ENCODE measurements at places on chromosomes 12 and 14.

DNA sequence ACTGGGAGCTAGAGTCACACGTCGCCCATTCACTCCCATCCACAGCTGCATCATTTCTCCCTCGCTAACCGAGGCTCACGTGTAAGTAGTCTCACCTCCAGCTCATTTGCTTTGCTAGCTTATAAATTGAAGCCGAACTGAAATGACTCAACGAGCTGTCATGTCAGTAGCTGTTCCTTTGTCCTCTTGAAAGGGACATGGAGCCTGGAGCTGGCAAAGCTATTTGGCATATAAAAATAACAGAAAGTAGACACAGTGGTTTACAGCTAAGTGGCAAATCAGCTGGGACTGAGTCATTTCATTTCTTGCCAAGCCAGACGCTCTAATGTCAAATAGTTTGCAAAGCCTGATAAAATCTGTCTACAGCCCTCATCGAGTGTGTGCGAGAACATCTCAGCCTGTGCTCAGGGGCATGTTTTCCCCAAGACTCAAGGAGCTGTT, 114.4 kb upstream of the TMEM233 start:
- DNase-seq: no peak

GRCh38 chr12:130832561-130833209, 6.4 kb downstream of the STX2 start:
- DNase-seq: no peak

DNA sequence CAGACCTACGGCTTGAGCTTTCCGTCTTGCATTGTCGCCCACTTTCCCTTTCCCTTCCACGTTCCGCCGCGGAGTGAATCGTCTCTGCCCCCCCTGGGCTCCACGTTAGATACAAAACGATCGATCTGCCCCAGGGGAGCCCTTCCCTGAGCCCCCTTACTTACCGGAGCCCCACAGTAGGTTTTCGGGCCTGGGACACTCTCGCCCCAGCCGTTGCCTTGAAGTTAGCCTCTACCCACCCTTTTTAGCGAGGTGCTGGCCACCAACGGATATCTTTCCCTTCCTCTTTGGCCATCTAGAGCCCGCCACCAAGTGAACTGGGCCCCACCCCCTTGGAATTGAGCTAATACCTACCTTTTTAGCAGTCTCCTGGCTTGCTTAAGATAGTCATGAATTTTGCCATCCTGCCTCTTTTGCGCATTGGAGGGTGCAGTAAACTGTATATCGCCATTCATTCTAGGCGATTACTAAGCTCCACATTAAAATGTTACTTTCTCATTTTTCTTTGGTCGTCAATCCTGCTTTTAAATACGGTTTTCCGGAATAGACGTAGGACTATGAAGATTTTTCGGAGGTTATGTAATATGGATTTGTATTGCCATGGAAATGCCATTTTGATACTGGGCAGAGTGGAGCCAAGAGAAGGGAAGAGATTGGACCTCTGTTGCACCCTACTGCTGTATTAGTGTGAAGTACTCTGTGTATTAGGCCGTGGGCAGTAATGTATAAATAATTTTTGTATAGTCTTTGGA, 764 bp downstream of the RBM25 start:
- no peak for DNase-seq

- no peak for DNase-seq
Observed at GRCh38 chr14:35503646-35504045, 30.3 kb upstream of the INSM2 start.

- DNase-seq: no peak
Observed at GRCh38 chr12:96420277-96420835, 20.1 kb upstream of the CDK17 start.

GRCh38 chr14:22567437-22567836, 21.6 kb downstream of the DAD1 start:
- no peak for DNase-seq

- DNase-seq: no peak
Observed at GRCh38 chr12:101557094-101557493, 37.7 kb upstream of the MYBPC1 start.

- DNase-seq: no peak
Observed at GRCh38 chr14:27367345-27367744, 769.5 kb upstream of the NOVA1 start.

DNA sequence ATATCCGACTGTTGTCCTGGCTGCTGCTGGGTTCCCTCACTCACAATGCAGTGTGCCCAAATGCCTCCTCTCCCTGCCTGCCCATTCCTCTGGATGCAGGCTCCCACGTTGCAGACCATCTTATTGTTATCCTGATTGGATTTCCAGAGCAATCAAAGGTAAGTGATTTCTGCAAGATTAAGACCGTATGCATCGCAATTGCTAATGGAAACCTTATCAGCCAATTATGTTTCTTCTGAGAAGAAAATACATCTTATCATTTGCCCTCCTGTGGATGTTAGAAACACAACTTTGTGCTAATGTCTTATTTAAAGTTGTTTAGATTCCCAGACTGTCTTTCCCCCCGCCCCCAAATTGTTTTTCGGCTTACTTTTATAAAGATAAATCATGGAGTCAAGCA, 98.1 kb downstream of the PRIMA1 start:
- no peak for DNase-seq

DNA sequence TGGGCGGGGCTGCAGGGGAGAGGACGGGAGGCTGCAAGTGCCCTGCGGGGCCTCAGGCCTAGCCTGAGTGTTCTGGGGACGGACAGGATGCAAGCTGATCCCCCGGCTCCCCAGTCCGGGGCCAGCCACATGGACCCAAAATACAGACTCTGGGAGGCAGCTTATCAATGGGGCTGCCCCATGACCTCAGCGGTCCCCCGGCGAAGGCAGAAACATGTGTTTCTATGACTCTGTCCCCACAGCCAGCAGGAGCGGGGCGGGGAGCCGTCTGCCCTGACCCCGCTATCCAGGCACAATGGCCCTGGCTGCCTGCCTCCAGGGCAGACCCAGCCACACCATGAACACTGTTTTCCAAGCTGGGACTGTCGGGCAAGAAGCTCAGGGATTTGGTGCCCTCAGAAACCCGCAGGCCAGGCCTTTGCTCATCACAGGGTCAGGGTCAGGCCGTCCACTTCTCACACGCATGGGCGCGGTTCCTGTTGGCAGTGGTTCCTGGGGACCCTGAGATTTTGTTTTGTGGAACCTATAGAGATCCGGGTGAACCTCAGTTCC, 75.0 kb downstream of the RFLNA start:
- no peak for DNase-seq

DNA sequence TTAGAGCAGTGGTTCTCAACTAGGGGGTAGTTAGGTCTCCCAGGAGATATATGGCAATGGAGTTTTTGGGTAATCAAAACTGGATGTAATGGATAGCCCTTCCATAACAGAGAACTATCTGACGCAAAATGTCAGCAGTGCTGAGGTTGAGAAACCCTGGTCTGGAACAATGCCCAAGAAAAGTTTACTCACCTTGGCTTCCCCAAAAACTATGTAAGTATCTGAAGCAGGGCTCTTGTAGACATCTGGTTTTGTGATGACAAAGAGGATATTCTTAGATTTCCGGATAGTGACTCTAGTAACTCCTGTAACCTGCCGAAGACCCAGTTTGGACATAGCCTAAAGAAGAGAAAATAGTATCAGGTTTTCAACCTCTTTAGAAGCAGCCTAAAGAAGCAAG, 11.8 kb downstream of the NACA start:
- no peak for DNase-seq

- peak; percentile 9 for DNase-seq
Observed at GRCh38 chr12:11812586-11813437, 163.3 kb downstream of the ETV6 start.

DNA sequence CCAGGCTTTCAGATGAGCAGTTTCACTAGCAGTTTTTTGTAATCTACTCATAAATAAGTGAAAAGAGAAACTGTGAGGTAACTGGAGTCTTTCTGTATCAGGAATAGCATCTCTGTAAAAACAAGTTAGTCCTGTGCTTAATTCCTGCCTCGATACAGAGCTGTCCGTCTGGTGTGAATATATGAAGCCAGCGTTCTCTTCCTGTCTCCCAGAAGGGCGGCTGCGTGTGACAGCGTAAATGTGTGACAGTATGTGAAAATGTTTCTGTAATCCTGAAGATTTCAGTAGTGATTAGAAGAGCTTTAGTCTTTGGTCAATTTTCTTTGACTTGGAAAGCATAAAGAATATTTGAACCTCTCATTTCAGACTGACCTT, 150.3 kb downstream of the FBXL14 start:
- DNase-seq: no peak

DNA sequence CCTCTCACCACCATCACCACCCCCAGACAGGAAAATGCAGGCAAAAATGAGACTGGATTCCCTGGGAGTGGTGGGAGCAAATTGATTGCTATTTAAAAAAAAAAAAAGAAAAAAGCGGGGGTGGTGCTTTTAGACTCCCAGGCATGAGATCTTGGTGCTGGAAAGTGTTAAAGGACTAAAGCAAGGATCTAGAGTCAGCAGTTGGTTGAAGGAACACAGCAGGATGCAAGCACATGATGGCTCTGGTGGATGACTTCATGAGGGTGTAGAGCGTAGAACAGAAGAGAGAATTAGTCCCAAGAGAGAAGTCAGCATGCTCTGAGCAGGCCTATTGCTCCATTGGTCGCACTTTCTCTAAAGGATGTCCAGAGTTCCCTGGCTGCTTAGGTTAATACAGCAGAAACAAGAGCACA, 183.8 kb upstream of the HMGA2 start:
- DNase-seq: no peak

GRCh38 chr14:84688297-84689025, 841.5 kb upstream of the FLRT2 start:
- DNase-seq: no peak

DNA sequence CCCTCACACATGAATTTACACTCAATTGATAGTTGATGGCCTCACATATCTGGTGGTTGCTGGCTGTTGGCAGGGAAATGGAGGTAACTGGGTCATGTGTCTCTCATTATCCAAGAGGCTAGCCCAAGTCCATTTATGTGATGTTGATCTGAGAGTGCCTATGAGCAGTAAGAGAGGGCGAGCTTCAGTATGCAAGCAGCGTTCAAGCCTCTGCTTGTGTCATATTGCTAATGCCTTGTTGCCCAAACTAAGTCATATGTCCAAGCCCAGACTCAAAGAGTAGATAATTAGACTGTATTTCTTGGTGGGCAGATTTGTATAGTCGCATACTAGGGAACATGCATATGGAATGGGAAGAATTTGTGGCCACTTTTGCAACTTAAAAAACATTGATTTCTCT, 83.8 kb upstream of the DACT1 start:
- no peak for DNase-seq

- no peak for DNase-seq
Observed at GRCh38 chr12:3515506-3515905, 24.5 kb downstream of the PRMT8 start.

- DNase-seq: no peak
Observed at GRCh38 chr14:78425330-78425729, 255.2 kb downstream of the NRXN3 start.

- no peak for DNase-seq
Observed at GRCh38 chr12:41992022-41992421, 152.7 kb downstream of the GXYLT1 start.

- DNase-seq: no peak
Observed at GRCh38 chr14:58666737-58667136, 29.0 kb downstream of the DACT1 start.

DNA sequence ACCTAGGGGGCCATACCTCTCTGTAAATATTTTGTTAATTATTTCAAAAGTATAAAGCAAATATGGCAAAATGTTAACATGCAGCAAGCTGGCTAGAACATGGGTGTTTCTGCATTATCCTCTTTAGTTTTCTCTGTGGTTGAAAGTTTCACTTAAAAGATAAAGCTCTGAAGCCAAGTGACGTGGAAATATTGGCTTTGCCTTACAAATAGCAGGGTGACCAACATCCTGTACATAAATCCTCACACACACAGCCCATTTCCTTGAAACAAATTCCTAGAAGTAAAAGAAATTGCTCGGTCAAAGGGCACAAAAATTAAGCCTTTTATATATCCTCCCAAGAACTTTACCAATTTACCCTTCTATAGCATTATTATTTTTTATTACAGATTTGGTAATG, 10.6 kb upstream of the VWF start:
- no peak for DNase-seq

GRCh38 chr12:110762891-110763290, 20.2 kb upstream of the PPP1CC start:
- no peak for DNase-seq

- no peak for DNase-seq
Observed at GRCh38 chr14:83312511-83312910, 1778.9 kb upstream of the SEL1L start.

DNA sequence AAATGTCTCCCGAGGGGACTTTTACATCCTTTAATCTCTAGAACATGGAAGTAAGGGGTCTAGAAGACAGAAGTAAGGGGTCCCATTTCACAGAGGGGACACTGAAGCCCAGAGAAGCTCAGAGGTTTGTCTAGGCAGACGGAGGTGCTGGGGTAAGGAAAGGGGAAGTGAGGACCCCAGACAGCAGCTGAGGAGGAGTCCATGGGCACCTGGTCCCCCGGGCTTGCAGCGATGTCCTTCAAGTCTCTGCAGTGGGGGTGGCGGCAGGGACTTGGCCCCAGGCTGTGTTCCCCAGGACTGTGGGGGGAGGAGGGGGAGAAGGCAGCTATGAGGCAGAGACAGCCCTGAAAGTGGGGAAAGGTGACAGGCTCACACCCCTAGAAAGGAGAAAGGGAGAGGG, 30.7 kb downstream of the DTX1 start:
- no peak for DNase-seq

GRCh38 chr12:31804185-31804504, 75.3 kb upstream of the AMN1 start:
- DNase-seq: no peak

DNA sequence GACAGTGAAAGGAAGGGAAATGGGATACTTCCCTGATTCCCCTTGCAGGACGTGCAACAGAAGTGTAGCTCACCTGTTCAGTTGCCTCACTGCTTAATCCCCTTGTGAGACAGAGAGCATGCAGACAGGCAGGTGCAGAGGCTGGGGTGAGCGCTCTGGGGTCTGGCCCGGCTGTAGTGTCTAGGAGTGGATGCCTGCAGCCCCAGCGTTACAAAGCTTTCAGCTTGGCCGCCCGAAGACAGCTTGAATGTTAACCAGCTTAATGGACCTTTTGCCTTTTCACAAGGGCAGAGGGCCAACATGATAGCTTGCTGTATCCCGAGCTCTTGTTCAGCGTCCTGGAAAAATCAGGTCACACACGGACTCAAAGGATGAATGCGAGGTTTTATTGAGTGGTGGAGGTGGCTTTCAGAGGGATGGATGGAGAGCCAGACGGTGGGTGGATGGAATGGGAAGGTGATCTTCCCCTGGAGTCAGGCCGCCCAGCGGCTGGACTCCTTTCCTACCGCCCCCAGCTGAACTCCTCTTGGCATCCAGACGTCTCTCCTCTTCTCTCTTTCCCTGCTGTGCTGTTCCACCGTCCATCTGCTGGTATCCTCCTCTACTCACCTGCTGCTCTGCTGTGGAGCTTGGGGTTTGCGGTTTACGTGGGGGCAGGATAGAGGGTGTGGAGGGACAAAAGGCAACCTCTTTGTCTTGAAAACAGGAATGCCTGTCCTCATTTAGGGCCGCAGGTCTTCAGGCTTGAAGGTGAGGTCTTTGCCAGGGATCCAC, 86.2 kb upstream of the RESF1 start:
- DNase-seq: no peak

DNA sequence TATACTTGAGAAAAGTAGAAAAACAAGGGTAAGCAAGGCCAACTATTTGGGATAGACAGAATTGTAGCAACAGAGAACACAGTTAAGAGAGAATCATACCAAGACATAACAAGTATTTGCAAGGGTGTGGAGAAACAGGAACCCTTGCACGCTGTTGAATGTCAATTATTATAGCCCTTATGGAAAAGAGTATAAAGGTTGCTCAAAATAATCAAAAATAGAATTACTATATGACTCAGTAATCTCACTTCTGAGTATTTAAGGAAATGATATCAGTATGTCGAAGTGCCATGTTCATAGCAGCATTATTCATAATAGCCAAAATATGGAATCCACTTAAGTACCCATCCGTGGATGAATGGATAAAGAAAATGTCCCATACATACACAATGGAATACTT, 193.3 kb downstream of the PHLDA1 start:
- no peak for DNase-seq
